ENCODE measurements at places on chromosomes 16 and 17.

DNA sequence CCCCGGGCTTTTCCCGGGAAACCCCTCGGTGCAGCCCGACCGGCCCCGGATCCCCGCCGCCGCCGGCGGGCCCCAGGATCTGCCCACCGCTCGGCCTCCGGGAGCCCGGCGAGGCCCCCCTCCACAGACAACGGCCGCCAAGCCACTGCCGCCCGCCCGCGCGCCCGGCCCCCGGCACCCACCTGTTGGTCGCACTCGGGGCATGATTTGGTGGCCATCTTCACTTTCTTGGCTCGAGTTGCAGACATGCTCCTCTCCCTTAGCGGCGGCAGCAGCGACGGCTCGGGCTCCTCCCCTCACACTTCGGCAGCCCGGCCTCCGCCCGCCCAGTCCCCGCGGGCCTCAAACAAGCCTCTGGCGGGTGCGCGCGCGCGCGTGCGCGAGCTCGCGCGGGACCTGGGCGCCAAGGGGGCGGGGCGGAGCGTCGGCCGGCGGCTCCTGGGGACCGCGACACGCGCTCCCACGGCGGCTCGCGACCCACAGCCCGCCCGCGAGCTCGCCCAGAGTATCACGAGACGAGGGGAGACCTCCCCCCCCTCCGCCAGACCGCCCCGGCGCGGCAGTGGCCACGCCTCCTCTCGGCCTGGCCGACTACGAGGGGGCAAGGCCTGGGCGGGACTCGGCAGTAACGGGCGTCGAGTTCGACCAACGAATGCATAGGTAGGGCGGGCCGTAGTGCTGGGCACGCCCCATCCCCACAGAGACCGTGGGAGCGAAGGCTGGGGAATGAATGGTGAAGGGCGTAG lies at the start of gene C16orf87:
C16orf87 (minus strand) TSS at position 279 of the 746 bp plus-strand sequence; CDS start at position 248, 31 bp downstream.
- peak; percentile 91 for DNase-seq

GRCh38 chr17:76120658-76121008 lies 17.0 kb upstream of the EXOC7 start:
- DNase-seq = no peak

- DNase-seq = no peak
These were observed 93.3 kb downstream of the TNFRSF13B start for GRCh38 chr17:16878606-16879005.

- DNase-seq = no peak
These were observed 102.8 kb upstream of the AXIN2 start for GRCh38 chr17:65664266-65664665.

DNA sequence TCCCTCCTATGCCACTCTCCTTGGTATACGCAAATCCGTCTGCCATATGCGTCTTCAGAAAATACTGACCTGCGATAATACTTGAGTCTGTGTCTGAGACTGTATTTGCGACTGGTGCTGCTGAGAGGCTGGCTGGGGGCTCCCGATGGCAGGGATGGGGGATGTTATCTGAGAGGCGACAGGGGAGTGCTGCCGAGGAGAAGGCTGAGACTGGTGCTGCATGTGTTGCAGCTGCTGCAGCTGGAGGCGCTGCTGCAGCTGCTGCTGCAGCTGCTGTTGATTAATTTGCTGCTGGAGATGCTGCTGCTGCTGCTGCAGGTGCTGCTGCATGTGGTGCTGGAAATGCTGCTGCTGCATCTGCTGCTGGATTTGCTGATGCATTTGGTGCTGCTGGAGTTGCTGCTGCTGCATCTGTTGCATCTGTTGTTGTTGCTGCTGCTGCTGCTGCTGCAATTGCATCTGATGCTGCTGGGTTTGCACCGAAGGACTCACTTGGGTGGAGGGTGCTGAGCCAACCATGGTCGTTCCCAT lies 107.7 kb downstream of the TOX3 start:
- no peak for DNase-seq

DNA sequence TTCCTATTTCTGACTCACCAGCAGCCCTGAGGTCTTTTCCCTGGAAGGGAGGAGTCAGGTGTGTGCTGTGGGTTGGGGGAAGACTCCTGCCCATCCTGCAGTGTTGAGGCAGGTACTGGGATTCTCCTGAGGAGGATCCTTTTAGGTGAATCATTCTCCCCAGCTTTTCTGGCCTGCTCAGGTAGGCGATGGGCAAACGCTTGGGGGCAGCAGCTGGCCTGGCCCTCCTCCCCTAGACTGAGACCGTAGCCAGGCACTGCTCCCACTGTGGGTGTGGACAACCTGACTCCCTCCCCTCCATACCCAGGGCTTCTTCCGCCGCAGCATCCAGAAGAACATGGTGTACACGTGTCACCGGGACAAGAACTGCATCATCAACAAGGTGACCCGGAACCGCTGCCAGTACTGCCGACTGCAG lies 15.1 kb downstream of the GJD3 start:
- DNase-seq = no peak

DNA sequence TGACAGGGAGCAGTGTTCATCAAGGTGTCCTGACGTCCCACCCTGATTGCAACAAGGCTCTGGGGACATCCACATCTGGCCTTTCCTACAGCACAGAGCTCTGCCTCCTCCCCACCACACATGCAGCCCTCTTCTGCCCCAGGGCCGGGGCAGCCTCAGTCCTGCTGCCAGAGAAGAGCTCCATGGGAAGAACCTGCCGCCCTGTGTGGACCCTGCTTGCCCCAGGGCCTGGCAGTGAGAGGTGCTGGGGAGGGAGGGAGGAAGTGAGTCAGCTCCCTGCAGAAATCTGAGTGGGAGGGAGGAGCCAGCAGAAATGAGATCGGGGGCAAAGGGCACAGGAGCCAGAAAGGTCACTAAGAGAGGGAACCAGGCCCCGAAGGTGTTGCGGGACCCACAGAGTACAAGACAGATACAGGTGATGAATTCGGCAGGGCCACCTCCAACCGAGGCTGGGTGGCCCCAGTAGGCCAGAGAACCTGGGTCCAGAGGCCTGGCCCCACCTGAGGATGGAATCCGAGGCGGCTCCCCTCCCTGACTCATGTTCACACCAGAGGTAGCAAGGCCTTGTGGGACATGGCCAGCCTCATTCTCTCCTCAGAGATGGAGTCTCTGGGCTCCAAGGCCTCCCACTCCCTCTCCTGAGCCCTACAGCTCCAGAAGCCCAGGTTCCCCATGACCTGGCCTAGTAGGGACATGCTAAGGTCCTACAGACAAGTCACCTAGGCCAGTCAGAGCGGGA lies 24.8 kb downstream of the MYO18A start:
- peak; percentile 70 for DNase-seq

DNA sequence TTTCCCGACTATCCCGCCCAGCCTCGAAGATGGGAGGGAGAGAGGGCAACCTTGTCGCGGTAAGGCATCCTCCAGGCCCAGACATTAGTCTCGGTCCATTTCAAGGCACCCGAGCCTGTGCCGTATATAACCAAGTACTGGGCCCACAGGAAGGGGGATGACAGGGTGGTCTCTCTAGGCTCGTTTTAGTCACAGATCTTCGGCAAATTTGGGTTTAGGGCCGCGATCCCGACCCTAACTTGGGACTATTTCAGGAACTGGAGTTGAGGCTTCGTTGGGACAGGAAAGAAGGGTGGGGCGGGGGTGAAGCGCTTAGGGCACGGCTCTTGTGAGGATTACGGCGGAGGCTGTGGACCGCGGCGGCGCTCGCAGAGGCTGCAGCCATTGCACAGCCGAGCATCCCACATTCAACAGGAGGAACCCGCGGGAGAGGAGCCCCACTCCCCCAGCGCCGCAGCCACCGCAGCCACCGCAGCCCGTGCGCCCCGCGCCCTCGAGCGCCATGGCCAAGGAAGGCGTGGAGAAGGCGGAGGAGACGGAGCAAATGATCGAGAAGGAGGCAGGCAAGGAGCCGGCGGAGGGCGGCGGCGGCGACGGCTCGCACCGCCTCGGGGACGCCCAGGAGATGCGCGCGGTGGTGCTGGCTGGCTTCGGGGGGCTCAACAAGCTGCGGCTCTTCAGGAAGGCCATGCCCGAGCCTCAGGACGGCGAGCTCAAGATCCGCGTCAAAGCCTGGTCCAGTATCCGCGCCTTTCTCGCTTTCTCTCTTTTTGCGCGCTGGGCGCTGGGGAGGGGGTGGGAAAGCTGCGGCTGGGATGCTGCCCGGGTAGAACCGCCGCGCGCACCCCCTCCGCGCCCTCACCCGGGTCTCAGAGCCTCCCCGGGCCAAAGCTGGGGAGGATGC lies at the start of gene VAT1L:
VAT1L (plus strand) TSS at position 384 of the 904 bp plus-strand sequence; CDS start at position 503, 119 bp downstream.
- no peak for DNase-seq

GRCh38 chr16:67862623-67863583 lies 9.9 kb upstream of the EDC4 start:
- no peak for DNase-seq

All from AML-193 (cell line).